ENCODE measurements at places on chromosomes 11 and 22.

GRCh38 chr22:39097098-39098020 is at the start of gene APOBEC3H:
TSS of gene APOBEC3H (plus strand) at chr22:39097244. CDS start at chr22:39100279, 3,035 bp downstream.
- DNase-seq = no peak

DNA sequence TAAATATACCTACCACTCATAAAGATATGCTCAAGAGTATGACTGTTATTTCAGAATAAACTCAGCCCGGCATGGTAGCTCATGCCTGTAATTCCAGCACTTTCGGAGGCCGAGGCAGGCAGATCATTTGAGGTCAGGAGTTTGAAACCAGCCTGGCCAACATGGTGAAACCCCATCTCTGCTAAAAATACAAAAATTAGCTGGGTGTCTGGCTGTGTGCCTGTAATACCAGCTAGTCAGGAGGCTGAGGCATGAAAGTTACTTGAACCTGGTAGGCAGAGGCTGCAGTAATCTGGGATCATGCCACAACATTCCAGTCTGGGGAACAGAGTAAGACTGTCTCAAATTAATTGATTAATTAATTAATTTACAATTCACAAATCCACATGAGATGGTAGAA is 208.2 kb upstream of the PDGFD start:
- DNase-seq = no peak

- no peak for DNase-seq
These were observed 528.7 kb downstream of the ETS1 start for GRCh38 chr11:128058580-128059208.

- DNase-seq = no peak
These were observed 29.2 kb downstream of the SYT7 start for GRCh38 chr11:61551634-61552033.

DNA sequence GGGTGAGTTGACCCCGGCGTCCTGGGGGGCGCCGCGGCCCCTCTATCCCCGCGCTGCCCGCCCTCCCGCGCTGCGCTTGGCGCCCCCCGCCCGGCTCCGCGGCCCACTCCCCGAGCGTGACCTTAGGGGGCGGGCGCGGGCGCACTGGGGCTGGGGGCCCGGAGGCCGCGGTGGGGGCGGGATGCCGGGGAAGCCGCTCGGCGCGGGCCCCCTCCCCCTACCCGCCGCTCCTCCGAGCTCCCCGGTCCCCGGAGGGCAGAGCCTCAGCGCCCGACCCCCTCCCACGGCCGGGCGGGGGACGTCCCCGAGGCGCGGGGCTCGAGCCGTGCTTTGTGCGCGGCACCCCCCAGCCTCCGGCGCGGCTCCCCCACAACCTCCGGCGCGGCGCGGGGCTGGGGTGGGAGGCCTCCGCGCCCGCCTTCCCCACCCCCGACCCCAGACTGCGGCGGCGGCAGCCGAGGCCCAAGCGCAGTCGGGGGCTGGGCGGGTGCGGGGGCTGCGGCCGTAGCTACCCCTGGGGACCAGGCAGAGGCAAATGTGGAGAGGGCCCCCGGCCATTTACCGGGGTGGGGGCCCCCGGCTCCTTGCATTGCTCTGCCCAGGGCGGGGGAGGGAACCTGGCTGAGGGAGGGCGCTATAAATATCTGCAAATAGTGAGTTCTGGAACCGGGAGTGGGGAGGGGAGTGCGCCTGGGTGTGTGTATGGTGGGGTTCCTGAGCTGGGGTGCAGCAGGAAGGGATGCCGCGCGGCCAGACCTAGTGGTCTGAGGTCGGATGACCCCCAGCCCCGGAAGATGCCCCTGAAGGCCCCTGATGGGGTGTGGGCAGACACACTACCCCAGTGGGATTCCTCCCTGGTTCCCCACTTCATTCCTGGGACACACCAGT is 988 bp downstream of the MGAT3 start:
- DNase-seq = no peak

GRCh38 chr11:17648528-17648927 is 70.8 kb upstream of the MYOD1 start:
- DNase-seq = no peak

GRCh38 chr11:12280199-12280837 is 97.1 kb upstream of the PARVA start:
- no peak for DNase-seq

DNA sequence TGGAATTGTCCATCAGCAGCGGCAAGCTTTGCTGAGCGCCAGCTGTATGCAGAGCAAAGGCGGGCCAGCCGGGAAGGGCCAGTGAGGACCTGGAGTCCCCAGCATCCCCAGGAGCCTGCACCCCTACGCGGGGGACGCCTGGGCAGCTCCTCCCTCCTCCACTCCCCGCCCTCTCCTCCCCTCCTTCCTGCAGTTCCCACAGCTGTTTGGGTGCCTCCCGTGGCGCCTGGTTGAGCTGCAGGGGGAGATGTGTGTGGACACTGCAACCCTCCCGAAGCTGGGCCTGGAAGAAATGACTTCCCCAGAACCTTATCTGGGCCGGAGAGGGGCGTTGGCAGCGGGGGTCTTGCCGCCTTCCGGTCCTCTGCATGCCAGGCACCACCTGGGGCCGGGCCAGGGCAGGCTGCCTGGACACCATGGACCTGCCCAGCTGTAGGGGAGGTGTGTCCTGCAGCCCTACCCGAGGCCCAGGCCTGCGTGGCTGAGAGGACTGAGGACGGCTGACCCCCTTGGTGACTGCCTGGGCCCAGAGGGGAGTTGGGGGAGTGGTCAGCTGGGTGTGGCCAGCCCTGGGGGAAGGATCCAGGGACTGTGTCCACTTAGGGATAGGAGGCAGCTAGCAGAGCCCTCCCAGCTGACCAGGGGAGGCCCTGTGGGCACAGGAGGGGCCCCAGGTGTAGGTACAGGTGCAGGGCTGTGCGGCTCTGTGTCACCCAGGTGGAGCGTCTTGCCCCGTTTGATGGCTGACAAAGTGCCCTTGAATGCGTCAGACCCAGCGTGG is 16.8 kb upstream of the MUC6 start:
- DNase-seq = no peak

- DNase-seq = no peak
These were observed 114.2 kb upstream of the TP53AIP1 start for GRCh38 chr11:129056916-129057315.

DNA sequence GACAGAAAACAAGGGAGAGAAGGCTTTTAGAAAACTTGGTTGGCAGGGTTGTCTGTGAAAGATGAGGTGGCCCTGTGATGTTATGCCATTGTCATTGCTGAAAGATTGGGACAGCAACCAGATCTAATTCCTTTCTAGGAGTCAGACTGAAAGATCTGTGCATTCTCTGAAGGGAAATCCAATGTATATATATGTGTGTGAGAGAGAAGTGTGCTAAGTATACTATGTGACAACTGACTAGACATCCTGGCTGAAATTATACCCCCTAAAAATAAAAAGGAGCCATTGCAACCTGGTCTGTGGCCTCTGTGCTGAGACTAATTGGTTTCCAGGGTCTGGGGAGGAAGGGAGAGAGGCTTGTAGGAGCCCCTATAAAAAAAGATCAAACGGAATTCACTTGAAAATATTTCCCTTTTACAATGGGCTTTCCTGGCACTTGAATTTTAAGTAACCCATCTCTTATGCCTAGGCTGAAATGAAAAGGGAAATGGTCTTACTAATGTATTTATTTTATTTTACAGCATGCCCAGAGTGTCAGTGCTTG is 1.2 kb upstream of the MPPED2 start:
- no peak for DNase-seq

DNA sequence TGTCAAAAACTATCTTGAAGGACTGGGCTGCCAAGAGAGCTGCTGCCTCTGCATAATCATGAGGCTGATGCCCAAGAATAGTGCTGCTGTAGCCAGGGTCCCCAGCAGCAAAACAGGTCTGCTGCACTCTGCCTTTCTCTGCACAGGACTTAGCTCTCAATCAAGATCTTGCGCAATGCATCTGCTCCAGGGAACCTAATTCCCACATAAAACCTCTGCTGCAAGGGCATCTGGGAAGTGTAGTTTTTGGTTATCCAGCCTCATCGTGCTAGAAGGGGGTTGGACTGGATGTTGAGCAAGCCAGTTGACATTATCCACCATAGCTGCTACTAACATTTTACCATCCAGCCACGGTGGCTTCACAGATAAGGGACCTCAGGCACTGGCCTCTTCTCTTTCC is 192.7 kb downstream of the C11orf91 start:
- no peak for DNase-seq

- DNase-seq = no peak
These were observed 38.5 kb upstream of the GLYATL1 start for GRCh38 chr11:58900479-58901420.

GRCh38 chr11:3191586-3192324 is 26.6 kb upstream of the OSBPL5 start:
- no peak for DNase-seq

DNA sequence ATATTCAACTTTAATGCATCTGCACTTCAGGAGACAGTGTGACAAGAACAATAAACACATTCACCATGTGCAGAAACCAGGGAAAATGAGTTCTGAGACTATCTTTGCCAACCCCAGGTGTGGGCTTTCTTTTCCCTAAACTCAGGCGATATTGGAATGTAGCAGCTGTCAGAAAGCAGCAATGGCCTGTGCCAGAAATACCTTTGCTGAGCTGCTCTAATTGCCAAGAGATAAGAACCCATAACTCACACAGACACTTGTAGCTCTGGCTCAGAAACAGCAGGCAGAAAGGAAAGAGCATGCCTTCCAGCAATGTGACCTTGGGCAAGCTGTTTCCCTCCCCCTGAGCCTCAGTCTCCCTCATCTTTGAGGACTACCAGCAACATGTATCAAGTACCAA is 77.6 kb downstream of the PLEKHA7 start:
- DNase-seq = no peak

DNA sequence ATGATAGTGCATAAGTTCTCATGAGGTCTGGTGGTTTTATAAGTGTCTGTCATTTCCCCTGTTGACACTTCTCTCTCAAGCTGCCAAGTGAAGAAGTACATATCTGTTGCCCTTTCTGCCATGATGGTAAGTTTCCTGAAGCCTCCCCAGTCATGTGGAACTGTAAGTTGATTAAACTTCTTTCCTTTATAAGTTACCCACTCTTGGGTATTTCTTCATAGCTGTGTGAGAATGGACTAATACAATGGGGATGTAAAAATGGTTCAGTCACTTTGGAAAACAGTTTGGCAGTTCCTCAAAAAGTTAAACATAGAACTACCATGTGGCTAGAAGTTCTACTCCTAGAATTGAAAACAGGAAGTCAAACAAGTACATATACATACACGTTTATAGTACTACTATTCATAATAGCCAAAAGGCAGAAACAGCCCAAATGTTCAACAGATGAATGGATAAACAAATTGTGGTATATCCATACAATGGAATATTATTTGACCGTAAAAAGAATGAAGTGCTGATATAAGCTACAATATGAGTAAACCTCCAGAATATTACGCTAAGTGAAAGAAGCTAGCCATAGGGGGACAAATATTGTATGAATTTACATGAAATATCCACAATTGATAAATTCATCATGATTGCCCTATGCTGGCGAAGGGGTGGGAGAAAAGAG is 16.0 kb upstream of the DKK3 start:
- DNase-seq = no peak

DNA sequence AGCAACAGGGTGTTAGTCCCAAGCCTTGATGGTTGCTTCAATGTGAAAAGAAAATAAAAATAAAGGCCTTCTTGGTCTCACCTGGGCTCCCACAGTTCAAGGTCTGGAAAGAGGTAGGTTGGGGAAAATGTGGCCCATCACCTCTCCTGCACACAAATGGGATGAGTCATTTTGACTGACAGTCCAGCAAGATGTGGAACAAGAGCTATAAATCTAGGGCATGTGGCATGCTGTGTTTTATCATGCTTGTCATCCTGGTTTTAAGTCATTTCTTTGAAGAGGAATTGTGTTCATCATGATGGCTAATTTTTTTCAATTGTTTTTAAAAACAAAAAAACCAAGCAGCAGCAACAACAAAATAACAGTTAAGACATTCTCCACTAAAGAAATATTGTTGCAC is 503.7 kb downstream of the NTM start:
- DNase-seq = no peak

DNA sequence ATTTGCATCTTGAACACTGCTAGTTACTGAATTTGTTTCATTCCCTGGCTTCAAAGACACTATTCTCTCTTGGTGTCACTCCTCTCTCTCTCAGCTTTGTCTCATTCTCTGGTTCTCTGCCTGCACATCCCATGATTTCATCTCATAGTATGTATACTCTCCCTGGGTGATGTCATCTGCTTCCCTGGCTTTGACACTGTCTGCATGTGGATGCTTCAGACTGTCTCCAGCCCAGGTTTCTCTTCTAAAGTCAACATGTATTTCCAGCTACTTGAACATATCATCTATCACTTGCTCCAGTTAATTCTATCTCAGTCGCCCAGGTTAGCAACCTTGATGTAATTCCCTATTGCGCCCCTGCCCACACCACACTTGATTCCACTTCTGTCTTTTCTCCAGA is 9.3 kb upstream of the ACAT1 start:
- DNase-seq = no peak

DNA sequence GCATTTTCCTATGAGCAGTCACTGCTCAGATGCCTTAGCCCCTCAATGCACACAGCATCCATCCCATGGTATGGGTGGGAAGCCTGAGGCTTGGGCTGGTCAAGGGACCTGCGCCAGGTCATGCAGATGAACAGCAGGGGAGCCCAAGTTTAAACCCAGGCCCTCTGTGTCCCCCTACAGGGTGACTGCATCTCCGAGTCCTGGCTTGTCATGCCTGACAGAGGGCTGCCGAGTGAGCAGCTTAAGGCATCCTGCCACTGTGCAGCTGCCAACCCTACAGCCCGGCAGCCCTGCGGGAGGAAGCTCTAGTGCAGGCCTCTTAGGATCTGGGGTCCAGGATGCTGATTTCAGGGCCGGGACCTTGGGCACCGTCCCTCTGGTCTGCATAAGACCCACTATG is 10.0 kb downstream of the IL2RB start:
- no peak for DNase-seq

GRCh38 chr22:17954860-17955587 is 69.3 kb downstream of the MICAL3 start:
- no peak for DNase-seq

DNA sequence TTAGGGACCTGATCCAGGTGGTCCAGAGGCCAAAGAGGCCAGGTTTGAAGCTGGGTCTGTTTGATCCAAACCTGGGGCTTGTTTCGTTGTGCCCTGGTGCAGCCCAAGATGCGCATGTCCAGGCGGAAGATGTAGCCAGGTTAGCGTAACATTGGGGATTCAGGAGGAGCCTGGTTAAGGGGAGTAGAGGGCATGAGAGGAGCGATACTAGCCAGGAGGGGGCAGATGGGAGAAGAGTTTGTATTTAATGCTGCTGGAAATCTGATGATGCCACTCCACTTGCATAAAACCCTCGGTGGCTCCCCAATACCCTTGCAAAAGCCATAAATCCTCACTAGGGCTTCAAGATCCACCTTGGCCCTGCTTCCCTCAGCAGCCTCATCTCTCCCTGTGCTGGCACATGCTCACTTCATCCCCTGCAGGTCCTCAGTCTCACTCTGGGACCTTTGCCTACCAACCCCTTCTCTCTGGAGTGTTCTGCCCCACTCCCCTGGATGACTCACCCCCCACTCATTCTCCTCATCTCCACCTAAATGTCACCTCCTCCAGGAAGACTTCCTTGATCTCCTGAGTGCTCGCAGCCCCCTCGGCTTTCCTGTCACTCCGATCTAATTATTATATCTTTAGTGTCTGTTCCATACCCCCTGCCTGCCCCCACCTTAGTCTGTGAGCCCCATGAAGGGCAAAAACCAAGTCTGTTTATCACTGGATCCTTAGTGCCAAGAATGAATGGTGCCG is 95.9 kb downstream of the MIAT start:
- DNase-seq = no peak

- DNase-seq = no peak
These were observed 1.0 kb downstream of the SUN2 start for GRCh38 chr22:38754751-38755154.

- DNase-seq = no peak
These were observed 22.2 kb upstream of the ACR start for GRCh38 chr22:50715776-50716175.

Data from left renal cortex interstitium (tissue), 4 donors.